Motor neuron (in vitro differentiated cells): ENCODE measurements at places on chromosomes 7 and 10. TPM values are rescaled to one million over a fixed set of nuclear protein-coding genes. Genes with fewer than 3 reads are reported as not detected.

FXYD4 gene
- not detected in 2 replicates for total RNA-seq

TMEM184A gene
- 0.54 and 0.66 TPM in 2 replicates for total RNA-seq

DIP2C gene
- 19.0 and 20.7 TPM in 2 replicates for total RNA-seq

ATP6V0E2 gene
- 81.3 and 88.9 TPM in 2 replicates for total RNA-seq

- ATAC-seq = no peak
These were observed 59.3 kb upstream of the RNF148 start for GRCh38 chr7:122762071-122762470.

DNA sequence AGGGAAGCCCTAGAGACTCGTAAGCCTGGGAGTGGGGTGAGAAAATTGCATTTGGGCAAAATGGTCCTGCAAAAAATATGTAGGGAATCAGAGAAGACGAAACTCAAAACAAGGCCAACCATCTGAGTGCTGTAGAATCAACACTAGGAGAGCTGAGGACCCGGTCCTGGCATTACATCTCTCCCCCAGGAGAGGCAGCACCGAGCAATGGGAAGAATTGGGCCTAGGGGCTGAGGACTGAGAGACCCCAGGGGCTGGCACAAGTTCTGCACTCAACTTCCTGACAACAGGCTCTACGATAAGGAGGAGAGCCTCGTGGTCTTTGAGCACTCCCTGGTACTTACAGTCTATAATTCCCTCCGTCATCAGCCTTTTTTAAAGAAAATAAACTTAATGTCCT lies 47.6 kb downstream of the BPGM start:
- ATAC-seq = no peak

GRCh38 chr7:46713868-46714596 lies 793.0 kb upstream of the IGFBP3 start:
- no peak for ATAC-seq

DNA sequence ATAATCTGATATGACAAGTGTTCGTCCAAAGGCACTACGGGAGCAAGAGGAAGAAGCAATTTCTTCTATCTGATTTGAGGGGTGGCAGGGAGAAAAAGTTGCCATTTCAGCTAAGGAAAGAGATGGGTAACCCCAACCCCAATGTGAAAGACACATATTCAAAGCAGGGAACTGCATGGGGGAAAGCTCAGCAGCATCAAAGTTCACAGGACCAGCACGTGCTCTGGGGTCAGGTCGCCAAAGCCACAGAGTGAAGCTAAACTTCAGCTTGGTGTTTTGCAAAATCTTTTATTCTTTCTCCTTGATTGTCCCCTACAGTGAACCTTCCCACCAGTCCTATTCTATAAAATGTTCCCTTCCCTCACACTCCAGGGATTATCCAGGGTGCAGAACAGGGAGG lies 112.8 kb upstream of the PPP2R2D start:
- ATAC-seq = no peak

DNA sequence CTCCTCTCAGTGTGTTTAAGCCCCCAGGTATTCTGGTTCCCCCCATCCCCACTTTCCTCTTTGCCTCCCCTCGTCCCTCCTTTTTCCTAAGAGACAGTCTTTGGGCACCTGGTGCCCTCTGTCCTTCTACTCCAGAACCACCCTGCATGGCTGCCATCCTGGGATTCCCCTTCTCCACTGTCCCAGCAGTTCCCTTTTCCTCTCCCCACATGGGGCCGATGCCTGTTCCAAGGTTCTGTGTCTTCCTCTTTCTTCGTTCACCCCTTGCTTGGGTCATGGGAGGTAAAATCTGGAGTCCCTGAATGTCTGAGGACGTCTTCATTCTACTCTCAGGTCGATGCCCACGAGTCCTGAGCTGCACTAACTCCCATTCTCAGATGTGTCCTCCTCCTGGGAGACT lies 120.8 kb downstream of the TAX1BP1 start:
- no peak for ATAC-seq
